ENCODE measurements at places on chromosomes 12 and 14.

GRCh38 chr12:49921936-49922335, 18.2 kb upstream of the FAIM2 start:
- DNase-seq, result no peak

GRCh38 chr12:131152587-131152986, 198.9 kb downstream of the ADGRD1 start:
- no peak for DNase-seq

- peak; percentile 94 for DNase-seq
Observed at GRCh38 chr12:57726151-57726883, 12.2 kb downstream of the AGAP2 start.

GRCh38 chr12:105267711-105268110, 31.7 kb upstream of the APPL2 start:
- no peak for DNase-seq

- no peak for DNase-seq
Observed at GRCh38 chr12:81683881-81684280, 75.3 kb downstream of the PPFIA2 start.

GRCh38 chr12:68853396-68854077, 45.6 kb downstream of the MDM2 start:
- DNase-seq, result no peak

DNA sequence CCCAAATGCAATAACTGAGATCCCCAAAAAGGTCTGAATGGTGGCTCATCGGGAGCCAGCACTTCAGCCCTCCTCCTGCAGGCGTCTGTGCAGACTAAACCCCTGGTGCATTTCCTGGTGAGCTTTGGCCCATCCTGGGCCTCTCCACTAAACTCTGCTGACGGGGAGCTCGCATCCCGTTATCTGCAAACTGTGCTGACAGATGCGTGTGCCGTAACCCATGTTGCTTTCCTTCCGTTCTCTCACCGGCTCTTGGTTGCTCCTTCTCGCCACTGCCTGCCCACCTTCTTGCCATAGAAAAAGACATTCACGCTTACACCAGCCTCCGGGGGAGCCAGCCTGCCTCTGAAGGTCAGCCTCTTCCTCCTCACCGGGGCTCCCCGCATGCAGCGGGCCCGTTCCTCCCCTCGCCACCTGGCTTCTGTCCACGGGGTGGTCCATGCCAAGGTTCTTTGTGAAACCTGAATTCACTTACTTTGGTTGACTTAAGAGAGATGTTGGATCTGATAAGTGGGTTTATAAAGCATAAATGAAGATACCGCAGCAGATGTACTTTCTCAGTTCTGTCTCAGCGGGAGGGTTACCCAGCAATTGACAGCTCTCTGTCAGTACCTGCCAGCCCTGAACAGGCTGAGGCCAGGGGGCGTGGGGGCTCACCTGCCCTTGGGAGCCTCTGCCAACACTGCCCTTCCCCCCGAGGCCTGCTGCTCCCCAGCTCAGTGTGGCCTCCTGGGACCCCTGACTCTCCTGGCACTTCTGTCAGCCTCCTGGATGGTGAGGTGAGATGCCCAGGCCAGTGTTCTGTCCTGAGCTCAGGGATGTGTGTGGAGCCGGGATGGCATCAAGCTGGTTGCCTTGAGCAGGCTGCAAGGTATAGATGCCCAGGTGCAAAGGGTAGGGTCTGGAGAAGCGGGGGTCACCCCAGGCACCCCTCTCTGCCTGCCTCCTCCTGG, 14.2 kb downstream of the ZFYVE21 start:
- DNase-seq, result no peak

- peak; percentile 22 for DNase-seq
Observed at GRCh38 chr12:110742096-110742717, 484 bp downstream of the PPP1CC start.

DNA sequence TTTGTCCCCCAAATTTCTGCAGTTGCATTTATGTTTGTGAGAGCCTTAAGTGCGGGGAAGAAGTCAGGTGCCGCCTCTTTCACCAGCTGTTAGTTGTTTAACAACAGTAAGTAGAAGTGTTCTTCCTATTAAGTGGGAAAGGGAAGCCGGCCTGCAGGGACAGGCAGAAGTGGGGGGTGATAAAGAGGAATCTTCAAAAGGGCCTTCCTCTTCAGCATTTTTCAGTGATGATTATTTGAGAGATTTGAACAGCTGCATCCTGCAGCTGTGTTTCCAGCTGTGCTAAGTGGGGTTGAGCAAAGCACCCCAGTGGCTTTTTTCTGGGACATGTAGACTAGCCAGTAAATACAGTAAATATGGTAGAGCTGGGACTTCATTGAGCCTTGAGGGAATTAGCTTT, 32.1 kb upstream of the SLC38A1 start:
- DNase-seq, result no peak

GRCh38 chr12:94714378-94715114, 64.2 kb upstream of the TMCC3 start:
- peak; percentile 84 for DNase-seq

GRCh38 chr14:88541324-88541723, 13.5 kb downstream of the PTPN21 start:
- no peak for DNase-seq

DNA sequence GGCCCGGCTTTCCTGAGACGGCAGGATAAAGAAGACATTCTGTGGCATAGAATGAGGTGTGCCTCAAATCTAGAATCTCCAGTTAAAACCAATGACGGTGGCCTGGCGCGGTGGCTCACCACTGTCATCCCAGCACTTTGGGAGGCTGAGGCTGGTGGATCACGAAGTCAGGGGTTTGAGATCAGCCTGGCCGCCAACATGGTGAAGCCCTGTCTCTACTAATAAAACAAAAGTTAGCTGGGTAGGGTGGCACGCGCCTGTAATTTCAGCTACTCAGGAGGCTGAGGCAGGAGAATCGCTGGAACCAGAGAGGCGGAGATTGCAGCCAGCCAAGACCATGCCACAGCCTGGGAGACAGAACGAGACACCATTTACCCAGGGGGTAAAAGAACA, 193.6 kb downstream of the ALG10 start:
- no peak for DNase-seq

DNA sequence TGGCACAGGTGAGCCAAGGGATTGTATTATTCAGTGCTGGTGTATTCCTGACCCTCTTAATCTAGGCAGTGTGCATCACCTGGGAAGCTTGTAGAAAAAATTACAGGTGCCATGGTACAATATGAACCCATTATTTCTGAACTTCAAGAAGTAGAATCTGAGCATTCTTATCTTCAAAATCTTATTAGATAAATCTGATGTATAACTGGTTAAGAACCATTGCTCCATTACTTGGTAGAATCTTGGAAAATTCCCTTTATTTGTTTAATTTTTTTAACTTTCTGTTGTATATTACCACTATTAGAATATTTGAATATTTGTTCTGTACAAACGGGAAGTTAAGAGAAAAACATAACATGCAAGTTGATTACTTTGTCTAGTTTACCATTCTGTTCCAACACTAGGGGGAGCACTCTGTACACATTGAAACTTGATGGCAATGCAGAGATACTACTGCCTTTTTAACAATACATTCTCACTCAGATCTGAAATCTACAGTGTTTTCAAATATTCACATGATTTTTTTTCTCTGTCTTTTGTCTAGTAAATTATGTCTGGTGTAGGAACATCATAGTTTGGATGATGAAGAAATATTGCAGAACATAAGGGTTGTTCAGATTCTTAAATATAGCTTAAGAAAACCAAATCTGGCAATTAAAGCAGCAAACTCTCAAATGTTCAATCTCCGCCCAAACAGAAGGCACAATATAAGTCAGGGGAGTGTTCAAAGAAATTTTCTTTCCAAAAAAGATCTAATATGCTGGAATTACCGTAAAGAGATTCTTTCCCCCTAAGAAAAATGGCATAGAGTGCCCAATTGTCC, 196.6 kb downstream of the PCNX1 start:
- peak; percentile 51 for DNase-seq

Measured in Daoy (cell line).